Stomach (tissue), 19 donors: ENCODE measurements at places on chromosomes 5 and 9. TPM values are rescaled to one million over a fixed set of nuclear protein-coding genes. Genes with fewer than 3 reads are reported as not detected.

GRCh38 chr9:94993160-94993820, 266.8 kb downstream of the AOPEP start:
- no peak for DNase-seq
- H3K4me3 ChIP-seq: no peak overlapping the region
- no peaks in the 10 kb centered on the region for H3K36me3 ChIP-seq
- H3K27me3 ChIP-seq: no peaks in the 10 kb centered on the region
- H3K4me1 ChIP-seq: peaks cover 28% of the 10 kb centered on the region

DNA sequence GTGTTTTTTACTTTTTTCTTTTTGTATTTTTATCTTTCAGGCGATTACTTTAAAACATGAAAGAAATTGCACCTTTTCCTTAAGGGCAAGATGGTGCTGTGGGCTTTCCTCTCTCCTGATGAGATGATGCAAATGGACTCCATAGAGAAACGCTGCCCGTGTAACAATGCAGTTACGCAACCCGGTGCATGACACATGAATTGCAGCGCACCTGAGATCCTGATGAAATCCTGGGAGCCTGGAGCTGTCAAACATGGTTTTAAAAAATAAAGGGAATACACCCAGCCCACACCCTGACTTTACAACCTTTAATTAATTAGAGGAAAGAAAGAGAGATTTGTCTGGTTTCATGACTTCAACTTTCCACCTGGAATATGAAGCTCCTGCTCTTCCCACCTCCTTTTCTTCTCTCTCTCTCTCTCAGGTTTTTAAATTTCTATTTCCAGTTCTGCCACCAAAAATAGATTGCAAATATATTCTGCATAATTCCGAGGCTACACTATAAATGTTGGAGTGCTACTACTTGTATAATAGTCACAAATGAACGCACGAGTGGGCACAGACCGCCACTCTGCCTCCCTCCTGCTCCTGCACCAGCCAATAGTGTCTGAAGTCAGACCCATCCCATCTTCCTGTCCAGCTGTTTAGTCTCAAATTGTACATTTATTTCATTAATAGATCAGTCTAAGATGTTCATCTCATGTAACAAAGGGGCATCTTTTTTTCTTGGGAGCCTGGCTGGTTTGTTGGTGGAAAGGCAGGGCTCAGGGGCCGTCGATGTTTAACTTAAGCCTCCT, 179.1 kb downstream of the AUH start:
- peaks cover 5% of the 10 kb centered on the region for H3K4me1 ChIP-seq
- H3K4me3 ChIP-seq: no peak overlapping the region
- no peak overlapping the region for H3K27ac ChIP-seq
- peak; percentile 50 for DNase-seq

DNA sequence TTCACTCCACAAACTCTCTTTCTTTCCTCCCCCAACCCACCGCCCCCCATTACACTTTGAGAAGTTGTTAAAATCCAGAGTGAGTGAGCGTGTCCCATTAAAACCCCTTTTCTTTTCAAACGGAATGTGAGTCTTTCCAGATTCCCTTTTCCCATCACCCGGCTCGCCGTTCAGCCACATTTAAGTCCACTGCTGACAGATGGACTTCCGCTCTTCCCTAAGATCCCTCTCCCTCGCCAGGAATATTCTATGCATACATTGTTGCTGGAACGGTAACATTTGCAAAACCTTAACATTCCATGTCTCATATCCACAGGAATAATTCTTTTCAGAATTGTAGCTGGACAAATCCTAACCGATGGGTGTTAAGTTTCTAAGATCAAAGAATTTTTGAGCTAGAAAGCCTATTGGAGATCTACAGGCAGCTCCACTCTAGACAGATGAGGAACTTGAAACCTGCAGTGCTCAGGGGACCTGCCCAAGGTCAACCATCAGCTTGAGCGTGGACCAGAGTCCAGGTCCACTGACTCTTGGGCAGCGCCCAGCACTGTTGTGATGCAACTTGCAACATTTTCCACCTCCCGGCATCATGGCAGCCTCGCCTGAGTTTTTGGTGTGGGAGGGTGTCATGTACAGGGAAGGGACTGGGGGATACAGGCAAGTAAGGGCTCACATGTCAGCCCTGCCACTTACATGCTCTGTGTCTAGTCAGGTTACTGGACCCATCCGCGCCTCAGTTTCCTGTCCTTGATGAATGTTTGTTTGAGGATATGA, 500.1 kb downstream of the CCDC171 start:
- H3K4me3 ChIP-seq: no peak overlapping the region
- no peaks in the 10 kb centered on the region for H3K36me3 ChIP-seq
- no peaks in the 10 kb centered on the region for H3K4me1 ChIP-seq
- DNase-seq: peak; percentile 53
- no peak overlapping the region for H3K27ac ChIP-seq

The PCDHA1 gene
- total RNA-seq: not detected

The BNC2 gene
- 10.4 TPM for total RNA-seq

- no peak for DNase-seq
- no peaks in the 10 kb centered on the region for H3K36me3 ChIP-seq
- no peak overlapping the region for H3K27ac ChIP-seq
- no peak overlapping the region for H3K4me3 ChIP-seq
- H3K4me1 ChIP-seq: peaks cover 9% of the 10 kb centered on the region
Observed at GRCh38 chr5:181211208-181211607, 6.2 kb upstream of the TRIM7 start.

GRCh38 chr9:37747271-37747753, 6.3 kb upstream of the TRMT10B start:
- H3K27me3 ChIP-seq: no peaks in the 10 kb centered on the region
- DNase-seq: peak; percentile 85
- no peak overlapping the region for H3K4me3 ChIP-seq
- no peak overlapping the region for H3K27ac ChIP-seq
- no peaks in the 10 kb centered on the region for H3K4me1 ChIP-seq

DNA sequence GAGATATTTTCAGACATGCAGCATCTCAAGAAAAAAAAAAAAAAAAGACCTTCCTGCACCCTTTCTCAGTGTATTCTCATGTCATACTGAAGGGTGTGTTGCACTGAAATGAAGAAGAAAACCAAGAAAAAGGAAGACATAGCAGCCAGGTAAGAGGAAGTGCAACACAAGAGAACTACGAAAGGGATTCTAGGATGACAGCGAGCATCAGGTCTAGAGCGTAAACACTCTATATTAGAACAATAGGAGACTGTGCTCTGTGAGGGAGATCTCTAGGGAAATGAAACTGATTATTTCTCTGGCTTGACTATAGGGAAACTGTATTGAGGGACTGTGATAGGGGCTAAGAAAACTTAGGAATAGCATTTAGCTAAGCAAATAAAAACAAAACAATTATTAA, 30.0 kb downstream of the BTF3 start:
- no peak overlapping the region for H3K4me3 ChIP-seq
- H3K27me3 ChIP-seq: no peaks in the 10 kb centered on the region
- DNase-seq: no peak
- peaks cover 5% of the 10 kb centered on the region for H3K4me1 ChIP-seq
- H3K36me3 ChIP-seq: no peaks in the 10 kb centered on the region

DNA sequence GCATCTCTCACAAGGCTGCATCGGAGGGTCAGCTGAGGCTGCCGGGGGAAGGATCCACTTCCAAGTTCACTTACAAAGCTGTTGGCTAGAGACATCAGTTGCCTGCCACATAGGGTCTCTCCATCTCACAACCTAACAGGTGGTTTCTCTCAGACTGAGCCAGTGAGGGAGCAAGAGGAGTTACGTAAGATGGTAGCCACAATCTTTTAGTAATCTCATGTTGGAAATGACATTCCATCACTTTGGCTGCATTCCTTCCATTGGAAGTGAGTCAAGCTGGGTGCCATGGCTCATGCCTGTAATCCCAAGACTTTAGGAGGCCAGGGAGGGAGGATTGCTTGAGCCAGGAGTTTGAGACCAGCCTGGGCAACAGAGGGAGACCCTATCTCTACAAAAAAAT, 7.4 kb upstream of the GRK6 start:
- H3K4me1 ChIP-seq: no peaks in the 10 kb centered on the region
- no peak for DNase-seq
- no peak overlapping the region for H3K4me3 ChIP-seq
- no peaks in the 10 kb centered on the region for H3K27me3 ChIP-seq
- H3K27ac ChIP-seq: no peak overlapping the region

The TGFBI gene
- 24.5 TPM for total RNA-seq

- peak overlapping the region; percentile 70 for H3K4me3 ChIP-seq
- H3K27ac ChIP-seq: peak overlapping the region; percentile 93
- no peaks in the 10 kb centered on the region for H3K36me3 ChIP-seq
Observed at GRCh38 chr5:124746916-124747790, 714 bp upstream of the ZNF608 start.
